HT1080 (cell line): ENCODE measurements at places on chromosomes 5 and 9. TPM values are rescaled to one million over a fixed set of nuclear protein-coding genes. Genes with fewer than 3 reads are reported as not detected.

- DNase-seq, result no peak
Measured at GRCh38 chr9:16010221-16010620, 457.4 kb downstream of the CCDC171 start.

DNA sequence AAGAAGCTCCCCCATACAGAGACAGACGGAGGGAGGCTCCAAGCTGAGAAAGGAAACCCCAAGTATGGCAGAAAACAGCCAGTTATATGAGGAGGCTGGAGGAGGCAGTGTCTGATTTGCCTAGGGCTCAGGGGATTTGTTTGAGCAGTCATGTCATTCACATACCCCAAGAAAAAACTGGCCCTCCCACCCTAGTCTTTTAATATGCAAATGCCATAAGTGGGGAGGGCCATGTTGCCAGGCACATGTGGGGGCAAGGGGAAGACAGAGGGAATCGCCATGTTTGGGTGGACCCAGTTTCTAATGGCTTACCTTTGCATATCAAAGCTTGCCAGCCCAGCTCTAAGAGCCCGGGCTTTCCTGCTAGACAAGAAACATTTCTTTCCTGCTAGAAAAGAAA, 1163.8 kb downstream of the TAF11L14 start:
- no peak for DNase-seq

- DNase-seq, result no peak
Measured at GRCh38 chr9:116658265-116658664, 28.8 kb upstream of the TRIM32 start.

- no peak for DNase-seq
Measured at GRCh38 chr5:78076351-78076750, 218.1 kb downstream of the AP3B1 start.

GRCh38 chr5:35302544-35302943, 72.3 kb upstream of the PRLR start:
- DNase-seq, result no peak

- no peak for DNase-seq
Measured at GRCh38 chr5:598564-598890, 13.6 kb upstream of the CEP72 start.

GRCh38 chr5:127297348-127298035, 6.9 kb downstream of the MEGF10 start:
- no peak for DNase-seq

- no peak for DNase-seq
Measured at GRCh38 chr5:102998224-102998623, 121.7 kb downstream of the GIN1 start.

GRCh38 chr9:71987471-71988371, 72.7 kb downstream of the C9orf57 start:
- no peak for DNase-seq

GRCh38 chr9:102428305-102428704, 566.8 kb upstream of the CYLC2 start:
- DNase-seq, result no peak

GRCh38 chr9:8780386-8780785, 980.8 kb upstream of the DMAC1 start:
- DNase-seq, result no peak

DNA sequence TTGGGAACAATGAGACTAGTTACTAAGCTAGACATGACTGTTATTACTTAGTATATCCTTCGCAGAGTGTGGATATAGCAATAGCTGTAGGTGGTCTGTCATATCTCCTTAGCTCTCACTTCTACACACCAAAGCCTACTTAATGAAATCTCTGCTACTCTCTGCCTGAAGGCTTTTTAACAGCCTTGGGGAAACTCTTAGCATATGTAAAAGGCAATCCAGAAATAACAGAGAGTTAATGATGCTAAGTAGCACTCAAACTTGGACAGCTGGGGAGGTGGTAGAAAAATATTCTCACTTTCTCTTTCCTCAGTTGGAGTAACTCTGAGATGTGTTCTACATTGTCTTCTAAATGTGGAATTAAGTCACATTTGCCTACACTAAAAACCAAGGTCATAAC, 30.2 kb upstream of the C6 start:
- DNase-seq, result no peak

DNA sequence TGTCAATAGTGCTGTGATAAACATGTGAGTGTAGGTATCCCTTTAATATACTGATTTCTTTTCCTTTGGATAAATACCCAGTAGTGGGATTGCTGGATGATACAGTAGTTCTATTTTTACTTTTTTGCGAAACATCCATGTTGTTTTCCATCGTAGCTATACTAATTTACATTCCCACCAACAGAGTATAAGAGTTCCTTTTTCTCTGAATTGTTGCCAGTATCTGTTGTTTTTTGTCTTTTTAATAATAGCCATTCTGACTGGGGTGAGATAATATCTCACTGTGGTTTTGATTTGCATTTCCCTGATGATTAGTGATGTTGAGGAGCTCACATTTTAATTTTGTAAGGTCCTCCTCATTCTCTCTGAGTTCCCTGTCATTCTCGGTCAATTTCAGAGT, 71.1 kb upstream of the NFIL3 start:
- no peak for DNase-seq

- DNase-seq, result peak; percentile 69
Measured at GRCh38 chr9:5186416-5187169, 1.2 kb upstream of the INSL6 start.

- no peak for DNase-seq
Measured at GRCh38 chr5:32317041-32317440, 4.3 kb upstream of the MTMR12 start.

- no peak for DNase-seq
Measured at GRCh38 chr9:69391946-69392345, 66.9 kb downstream of the ENTREP1 start.

GRCh38 chr5:81495286-81495685, 101.4 kb upstream of the ACOT12 start:
- DNase-seq, result no peak

DNA sequence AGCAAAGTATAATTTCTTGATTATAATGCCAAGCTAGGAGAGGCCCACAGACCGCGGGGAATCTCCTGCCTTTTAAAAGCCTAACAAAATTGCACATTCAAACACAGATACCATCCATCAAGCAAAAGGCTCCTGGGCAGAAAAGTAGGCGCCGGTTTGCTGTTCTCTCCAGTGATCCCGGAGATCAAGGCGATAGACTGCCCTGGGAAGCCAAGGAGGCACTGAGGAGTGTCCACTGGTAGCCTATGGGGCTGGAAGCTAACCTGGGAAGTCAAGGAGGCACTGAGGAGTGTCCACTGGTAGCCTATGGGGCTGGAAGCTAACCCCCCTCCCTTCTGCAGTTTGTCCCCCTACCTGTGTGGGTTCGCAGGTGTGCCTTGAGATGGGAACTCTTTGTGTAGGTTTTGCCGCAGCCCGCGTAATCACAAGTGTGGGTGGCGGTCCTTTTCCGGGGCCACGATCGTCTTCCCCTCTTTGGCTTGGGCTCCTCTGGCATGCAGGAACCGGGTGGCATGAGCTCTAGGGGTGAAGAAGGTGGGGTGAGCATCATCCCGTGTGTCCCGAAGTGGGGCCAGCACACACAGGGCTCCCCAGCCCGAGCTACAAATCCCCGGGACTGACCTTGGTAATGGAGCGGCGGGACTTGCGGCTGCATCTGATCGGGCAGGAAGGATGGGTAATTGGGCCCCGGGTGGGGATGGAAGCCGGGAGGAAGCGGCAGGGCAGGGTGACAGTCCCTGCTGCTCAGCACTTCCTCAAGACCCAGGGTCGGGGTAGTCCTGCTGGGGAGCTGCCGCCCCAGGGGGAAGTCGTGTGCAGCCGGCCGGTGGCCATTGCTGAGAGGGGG, 2.7 kb downstream of the KLF4 start:
- DNase-seq, result no peak

DNA sequence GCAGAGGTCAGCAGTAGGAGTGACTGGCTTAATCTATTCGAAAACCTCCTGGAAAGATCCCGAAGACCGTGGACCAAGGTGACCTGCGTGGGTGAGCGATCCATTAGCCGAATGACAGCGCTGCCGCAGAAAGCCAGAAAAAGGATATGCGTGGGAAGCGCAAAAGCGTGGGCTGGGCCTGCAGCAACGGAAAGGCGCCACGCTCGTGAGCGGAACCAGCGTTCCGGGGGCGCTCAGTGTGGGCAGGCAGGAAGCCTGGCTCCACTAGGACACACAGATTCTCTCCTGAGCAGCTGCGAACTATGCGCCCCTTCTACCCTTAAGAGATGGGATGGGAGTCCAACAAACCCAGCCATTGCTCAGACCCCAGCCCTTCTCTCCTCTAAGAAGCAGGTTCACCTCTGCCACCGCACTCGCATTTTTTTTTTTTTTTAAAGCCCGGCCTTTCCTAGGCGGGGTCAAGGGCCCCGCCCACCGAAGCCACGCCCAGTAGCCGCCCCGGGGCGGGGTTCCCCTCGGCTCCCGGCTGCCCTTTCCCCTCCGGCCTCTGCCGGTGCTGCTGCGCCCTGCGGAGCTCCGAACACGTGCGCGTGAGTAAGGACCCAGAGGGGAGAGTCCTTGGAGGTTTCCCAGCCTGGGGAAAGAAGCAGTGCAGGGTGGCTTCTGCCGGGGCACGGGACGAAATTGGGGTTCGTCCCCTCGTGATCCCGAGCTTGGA, 19.8 kb upstream of the MATR3 start:
- DNase-seq, result peak; percentile 95

GRCh38 chr5:111225926-111226325, 1.7 kb downstream of the CAMK4 start:
- DNase-seq, result no peak

DNA sequence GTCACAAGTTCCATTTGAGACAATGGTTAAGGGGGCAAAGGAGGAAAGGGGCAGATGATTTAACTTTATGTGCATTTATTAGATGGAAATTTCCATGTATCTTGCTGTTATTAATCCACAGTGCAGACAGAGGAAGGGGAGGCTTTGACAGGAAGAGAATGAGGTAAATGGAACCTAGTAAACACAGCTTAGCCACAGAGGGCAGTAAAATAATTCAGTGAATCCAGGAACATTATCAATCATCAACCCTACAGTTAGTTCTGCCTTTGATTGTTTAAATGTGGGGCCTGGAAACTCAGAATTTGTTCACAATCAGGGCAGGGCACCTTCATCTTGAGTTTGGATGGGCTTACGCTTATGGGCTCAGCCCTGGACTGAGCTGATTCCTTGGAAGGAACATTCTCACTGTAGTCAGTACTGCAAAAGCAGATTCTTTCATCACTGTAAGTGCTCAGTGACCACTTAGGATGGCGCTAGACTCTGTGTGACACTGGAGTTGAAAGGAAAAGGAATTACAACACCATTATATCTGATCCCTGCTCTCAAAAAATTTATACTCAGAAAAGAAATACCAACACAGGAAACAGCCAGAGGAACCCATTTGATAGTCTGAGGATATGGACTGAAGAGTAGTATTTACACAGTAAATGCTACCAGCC, 169.5 kb downstream of the PIK3R1 start:
- no peak for DNase-seq

GRCh38 chr9:101477736-101478135, 42.2 kb upstream of the ALDOB start:
- DNase-seq, result no peak

GRCh38 chr9:125296843-125297372, 35.3 kb downstream of the GAPVD1 start:
- DNase-seq, result no peak

Gene SLC28A3
- 0.02 and 0.03 TPM in 2 replicates for total RNA-seq

Gene FREM1
- total RNA-seq, result 0.05 and 0.10 TPM in 2 replicates

Gene PDCD1LG2
- total RNA-seq, result 4.0 and 4.5 TPM in 2 replicates

Gene BARX1
- not detected in 2 replicates for total RNA-seq

Gene TMC1
- not detected in 2 replicates for total RNA-seq

Gene GRK6
- 42.3 and 46.2 TPM in 2 replicates for total RNA-seq

Gene NDST1
- total RNA-seq, result 47.6 and 58.6 TPM in 2 replicates

Gene LRRC14B
- not detected in 2 replicates for total RNA-seq

Gene DMRT3
- total RNA-seq, result not detected in 2 replicates

Gene LURAP1L
- total RNA-seq, result 10.0 and 13.5 TPM in 2 replicates
